ENCODE measurements at places on chromosomes 1 and 21.

- DNase-seq = no peak
These were observed 47.1 kb downstream of the SLC9C2 start for GRCh38 chr1:173555651-173556305.

- DNase-seq = no peak
These were observed 18.3 kb upstream of the PADI4 start for GRCh38 chr1:17289721-17290120.

- DNase-seq = peak; percentile 24
These were observed 9.7 kb downstream of the CD2 start for GRCh38 chr1:116763787-116764465.

DNA sequence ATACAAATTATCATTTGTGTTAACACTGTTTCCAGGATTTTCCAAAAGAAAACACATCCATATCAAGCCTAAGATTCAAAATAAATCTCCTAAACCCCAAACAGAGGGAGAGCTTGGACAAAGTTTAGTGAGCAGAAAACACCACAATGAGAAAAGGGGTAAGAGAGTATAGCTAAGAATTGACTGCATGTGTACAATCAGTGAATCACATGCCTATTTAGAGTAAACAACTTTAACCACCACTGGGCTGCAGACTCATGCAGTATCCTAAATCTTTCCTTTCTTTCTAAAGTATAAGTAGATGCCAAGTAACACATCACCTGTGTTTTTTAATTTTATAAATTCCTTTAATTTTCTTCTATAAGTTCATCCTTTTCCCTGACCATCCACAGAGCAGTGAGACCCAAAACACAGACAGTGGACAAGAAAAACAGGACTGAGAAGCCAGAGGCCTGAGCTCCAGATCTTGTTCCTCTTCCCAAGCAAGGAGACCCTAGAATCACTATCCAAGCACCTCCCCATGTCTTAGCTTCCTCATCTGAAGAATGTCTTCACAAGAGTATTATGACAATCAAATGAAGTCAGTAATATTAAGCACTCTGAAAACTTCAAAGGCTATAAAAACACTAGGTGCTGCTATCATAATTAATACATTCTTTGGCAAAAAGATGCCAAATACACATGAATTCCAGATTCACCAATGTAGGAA, 93.1 kb downstream of the VAV3 start:
- no peak for DNase-seq

DNA sequence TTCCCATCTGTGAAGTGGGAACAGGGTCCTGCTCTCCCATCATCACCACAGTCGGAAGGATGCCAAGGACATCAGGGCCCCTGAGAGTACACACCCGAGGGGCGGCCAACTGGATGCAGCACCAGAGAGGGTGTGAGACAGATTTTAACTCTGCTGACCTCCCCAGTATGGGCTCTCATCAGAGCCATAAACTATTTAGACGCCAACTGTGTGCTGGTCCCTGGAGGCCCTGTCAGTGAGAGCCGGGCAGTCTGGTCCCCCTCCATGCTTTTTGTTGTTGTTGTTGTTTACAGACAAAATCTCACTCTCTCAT, 1.7 kb downstream of the FGR start:
- no peak for DNase-seq
